ENCODE measurements at places on chromosomes 7 and 10. TPM values are rescaled to one million over a fixed set of nuclear protein-coding genes. Genes with fewer than 3 reads are reported as not detected.
A peak's percentile ranks its signal among the peaks of the same experiment; 100 is the strongest.

The ATOH7 gene
- not detected for polyA plus RNA-seq

The PPP1R17 gene
- polyA plus RNA-seq: not detected

DNA sequence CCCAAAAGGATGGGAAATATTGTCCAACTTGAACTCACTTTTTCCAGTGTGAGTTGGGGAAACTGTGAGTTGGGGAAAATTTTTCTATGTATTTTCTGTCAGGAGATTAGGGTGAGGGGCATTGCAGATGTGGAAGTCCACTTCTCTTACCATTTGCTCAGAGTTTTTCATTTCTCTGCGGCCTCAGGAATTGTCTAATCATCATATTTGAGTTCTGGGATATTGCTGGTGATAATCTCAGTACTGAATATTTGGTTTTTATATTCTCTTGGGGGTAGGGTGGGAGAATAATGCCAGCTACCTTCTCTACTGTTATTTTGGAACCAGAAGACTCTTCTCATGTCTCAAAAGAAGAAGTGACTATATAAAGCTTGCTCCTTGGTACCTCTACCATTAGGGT is 141.3 kb upstream of the SLC13A1 start:
- no peak for DNase-seq

DNA sequence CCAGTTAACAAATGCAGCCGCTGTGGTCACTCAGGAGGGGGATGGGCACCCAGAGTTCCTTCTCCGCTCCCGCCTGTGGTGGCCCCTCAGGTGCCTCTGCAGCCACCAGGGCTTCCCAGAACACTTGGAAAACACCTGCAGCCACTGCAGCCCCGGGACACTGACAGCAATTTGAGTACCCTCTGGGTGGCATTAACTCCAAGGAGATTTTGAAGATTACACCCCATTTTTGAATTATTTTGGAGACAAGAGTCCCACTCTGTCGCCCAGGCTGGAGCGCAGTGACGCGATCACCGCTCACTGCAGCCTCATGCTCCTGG is 32.2 kb downstream of the IL15RA start:
- no peak for DNase-seq

DNA sequence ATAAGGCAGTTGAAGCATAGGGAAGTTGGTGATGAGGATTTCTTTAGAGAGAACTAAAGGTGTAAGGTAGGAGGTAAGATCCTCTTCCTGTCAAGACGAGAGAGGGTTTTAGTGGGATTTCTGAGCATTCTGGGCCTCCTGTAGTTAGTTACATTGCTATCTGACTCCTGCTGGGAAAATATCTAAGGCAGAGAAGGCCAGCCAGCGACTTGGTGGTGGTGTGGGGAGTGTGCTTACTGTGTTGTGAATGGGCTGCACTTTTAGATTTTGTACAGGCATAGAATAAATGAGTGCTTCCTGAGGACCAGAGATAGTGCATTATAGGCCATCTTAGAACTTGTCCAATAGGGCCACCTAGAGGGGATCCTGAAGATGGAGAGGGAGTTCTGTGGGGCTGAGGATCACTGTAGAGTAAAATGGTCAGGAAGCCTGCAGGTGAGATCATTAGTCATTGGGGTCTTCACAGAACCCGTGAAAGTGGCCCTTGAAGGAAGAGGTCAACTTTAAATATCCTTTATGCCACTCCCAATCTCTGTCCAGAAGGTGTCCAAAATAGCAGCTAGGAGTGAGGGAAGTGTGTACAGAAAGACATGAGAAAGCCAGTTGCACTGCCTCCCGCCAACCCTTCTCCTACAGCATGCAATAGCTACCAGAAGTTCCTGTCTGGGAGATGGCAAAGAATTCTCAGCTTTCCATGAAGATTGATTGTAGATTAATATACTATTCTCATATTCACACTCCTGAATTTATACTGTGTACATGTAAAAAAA is 266.6 kb downstream of the POLR1F start:
- peak; percentile 13 for DNase-seq

DNA sequence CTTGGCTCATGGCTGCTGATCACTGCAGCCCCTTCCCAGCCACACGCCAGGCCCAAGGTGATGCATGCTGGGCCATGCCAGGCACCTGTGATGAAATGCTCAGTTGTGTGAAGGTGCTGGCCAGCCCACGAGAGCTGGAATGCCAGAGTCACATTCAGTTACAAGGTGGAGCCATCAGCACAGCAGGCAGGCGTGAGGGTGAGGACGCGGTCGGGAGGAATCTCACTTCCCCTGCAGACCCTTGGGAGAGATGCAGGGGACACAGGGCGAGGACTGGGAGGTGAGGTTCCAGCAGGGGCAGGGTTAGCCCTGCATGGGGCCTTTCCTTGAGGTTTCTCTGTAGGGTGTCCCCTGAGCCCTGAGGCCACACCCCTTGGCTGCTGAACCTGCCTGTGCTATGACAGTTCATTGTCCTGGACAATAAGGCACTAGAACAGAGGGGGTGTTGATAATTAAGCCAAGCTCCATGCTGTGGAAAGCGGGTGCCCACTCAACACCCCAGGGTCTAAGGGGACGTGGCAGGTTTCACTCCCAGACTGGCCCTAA is 82.4 kb downstream of the ADARB2 start:
- DNase-seq: no peak

DNA sequence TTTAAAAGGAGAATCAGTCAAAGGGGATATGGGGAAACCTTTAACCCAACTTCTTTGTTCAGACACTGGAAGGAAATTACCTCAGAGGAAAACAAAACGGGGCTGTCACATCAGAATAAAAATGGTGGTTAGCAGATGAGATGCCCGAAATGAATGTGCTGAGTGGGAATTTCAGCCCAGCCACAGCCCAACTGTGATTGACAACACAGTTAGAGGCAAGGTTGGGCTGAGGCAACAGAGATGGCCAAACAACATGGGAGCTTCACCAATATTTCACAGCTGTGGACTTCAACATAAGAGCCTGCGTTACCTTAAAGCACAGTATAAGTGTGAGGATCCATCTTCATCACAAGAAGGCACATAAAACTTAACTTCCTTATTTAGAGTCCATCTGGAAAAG is 133.5 kb upstream of the PTPRZ1 start:
- DNase-seq: no peak

- no peak for DNase-seq
Measured at GRCh38 chr7:41058986-41059741, 643.7 kb downstream of the INHBA start.

- DNase-seq: no peak
Measured at GRCh38 chr7:149806726-149807125, 31.4 kb upstream of the ZNF862 start.

DNA sequence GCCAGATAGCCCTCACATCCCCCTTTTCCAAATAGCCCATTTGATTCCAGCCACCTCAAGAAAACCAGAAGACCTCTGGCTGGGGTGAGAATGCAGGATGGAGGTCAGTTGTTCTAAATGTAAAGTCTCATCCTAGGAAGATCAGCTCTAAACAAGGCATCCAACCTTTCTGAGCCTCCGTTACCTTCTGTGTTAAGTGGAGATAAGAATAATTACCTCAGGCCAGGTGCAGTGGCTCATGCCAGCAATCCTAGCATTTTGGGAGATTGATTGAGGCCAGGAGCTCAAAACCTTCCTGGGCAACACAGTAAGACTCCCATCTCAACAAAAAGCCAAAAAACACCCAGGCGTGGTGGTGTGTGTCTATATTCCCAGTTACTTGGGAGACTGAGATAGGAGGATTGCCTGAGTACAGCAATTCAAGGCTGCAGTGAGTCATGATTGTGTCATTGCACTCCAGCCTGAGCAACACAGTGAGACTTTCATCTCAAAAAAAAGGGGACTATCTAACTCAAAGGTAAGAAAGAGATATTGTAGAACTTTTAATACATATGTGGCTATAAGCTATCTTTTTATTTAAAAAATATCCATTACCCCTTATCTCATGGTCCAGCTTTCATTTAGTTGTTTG is 43.5 kb downstream of the PRTFDC1 start:
- no peak for DNase-seq
